ENCODE measurements at places on chromosomes 4 and X. TPM values are rescaled to one million over a fixed set of nuclear protein-coding genes. Genes with fewer than 3 reads are reported as not detected.

DNA sequence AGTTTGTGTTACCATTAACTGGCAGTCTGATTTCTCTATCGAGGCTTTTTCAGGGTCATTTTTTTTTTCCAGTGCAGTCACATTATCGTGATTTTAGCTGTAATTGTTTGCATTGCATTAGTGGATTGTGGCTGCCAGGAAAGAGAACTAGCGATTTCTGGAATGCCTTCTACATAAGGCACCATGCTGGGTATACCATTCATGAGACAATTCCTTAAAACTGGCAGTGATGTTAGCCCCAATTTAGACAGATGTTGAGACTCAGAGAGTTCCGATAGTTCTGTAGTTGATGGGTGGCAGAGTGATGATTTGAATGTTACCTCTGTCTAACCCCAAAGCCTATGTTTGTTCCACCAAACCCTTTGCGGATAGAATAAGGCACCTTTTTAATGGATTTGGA is 175.4 kb upstream of the TENM3 start:
- DNase-seq = no peak

DNA sequence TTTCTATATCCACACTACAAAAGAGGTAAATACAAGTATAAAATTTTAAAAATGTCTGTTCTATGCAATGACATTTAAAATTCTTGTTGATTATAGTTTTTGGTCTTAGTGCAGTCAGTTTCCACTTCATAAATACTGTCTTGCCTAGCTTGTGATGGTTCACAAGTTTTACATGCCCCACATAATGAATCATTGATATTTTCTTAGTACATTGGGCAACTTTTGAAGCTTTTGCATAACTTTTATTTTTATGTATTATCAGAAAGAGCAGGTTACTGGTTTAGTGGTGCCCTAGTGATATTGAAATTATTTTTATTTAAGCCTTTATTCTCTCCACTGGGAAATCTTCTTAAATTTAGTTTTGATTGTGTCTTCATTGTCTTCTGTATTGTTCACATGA is 388.0 kb downstream of the CCSER1 start:
- no peak for DNase-seq

GRCh38 chrX:138723301-138723700 is 11.8 kb upstream of the FGF13 start:
- DNase-seq = no peak

CCDC110 gene
- total RNA-seq = 2.7 TPM

HADH gene
- 30.2 TPM for total RNA-seq
